Lung (tissue), 17 donors: ENCODE measurements at places on chromosomes 2 and 18. TPM values are rescaled to one million over a fixed set of nuclear protein-coding genes. Genes with fewer than 3 reads are reported as not detected.

DNA sequence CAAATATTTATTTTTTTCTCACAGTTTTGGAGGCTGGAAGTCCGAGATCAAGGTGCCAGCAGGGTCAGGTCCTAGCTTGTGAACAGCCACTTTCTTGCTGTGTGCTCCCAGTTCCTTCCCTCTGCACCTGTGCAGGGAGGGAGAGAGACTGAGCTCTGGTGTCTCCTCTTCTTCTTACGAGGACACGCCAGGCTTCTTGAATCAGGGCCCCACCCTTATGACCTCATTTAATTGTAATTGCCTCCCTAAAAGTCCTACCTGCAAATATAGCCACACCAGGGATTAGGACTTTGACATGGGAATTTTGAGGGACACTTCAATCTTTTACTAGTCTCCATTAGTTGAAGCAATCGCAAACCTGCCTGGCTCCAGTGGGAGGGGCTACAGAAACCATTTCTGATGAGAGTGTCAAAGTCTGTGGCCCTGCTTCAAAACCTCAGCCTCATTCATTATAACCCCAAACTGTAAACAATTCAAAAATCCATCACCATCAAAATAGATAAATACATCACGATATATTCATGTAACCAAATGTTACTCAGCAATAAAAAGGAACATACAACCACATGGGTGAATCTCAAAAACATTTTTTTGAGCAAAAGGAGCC is 18.2 kb upstream of the SEH1L start:
- no peak for DNase-seq

Gene CNTNAP5
- 0.06 TPM for total RNA-seq

DNA sequence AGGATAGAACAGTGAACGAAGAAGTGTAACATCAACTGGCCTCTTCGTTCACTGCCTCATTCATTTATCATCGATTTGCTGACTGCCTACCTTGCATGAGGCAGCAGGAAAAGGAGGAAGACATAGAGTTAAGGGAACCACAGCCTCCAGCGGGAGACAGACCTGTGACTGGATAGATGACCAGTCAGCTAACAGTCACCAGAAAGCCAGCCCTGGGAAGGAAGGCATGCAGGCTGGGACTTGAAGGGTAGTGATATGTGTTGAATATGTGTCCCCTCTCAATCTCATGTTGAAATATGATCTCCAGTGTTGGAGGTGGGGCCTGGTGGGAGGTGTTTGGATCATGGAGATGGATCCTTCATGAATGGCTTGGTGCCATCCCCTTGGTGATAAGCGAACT is 58.3 kb downstream of the CTIF start:
- DNase-seq: no peak

DNA sequence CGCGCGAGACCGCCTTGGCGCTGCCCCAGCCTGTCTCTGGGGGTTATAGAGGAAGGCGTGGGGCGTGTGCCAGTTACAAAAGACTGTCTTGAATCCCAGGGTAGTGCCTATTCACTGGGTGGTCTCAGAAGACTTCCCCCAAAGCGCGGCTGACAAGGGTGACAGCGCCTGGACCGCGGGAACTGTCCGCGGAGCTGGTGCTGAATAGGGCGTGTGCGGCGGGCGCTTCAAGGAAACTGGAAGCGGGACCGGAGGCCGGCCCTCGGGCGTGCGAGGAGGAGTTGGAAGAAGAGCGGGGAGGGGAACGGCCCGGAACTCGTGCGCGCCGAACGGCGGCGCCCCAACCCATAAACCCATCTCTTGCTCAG is 2.3 kb downstream of the EGR4 start:
- DNase-seq: peak; percentile 82

DNA sequence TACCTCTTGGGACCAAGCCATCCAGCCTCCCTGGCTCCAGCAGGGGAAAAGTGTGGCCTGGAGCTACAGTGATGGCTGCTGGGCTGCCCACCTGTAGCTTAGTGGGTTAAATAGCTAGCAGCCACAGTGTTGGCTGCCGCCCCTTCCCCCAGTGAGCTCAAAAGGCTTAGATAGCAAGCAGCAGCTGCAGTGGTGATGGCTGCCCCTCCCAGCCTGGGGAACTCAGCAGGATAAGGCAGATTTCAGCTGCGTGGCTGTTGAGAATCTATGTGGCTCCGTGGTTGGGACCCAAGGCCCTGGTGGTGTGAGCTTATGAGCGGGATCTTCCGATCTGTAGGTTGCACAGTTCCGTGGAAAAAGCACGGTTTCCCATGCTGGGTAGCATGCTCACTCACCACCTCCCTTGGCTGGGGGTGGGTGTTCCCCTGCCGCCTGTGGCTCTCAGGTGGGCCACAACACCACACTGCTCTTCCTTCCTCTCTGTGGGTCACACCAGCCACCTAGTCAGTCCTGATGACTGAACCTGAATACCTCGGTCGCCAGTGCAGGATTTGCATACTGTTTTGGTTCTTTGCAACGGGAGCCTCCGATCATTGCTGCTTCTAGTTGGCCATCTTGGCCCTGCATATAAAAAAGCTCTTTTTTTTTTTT is 946.5 kb upstream of the FAM98A start:
- DNase-seq: no peak

Gene FBXO36
- total RNA-seq: 9.3 TPM

Gene LRP2
- 39.5 TPM for total RNA-seq

- DNase-seq: no peak
These were observed 49.9 kb upstream of the PNPT1 start for GRCh38 chr2:55743583-55743982.

GRCh38 chr2:175490360-175490791 is 308.9 kb upstream of the ATP5MC3 start:
- peak; percentile 38 for DNase-seq

DNA sequence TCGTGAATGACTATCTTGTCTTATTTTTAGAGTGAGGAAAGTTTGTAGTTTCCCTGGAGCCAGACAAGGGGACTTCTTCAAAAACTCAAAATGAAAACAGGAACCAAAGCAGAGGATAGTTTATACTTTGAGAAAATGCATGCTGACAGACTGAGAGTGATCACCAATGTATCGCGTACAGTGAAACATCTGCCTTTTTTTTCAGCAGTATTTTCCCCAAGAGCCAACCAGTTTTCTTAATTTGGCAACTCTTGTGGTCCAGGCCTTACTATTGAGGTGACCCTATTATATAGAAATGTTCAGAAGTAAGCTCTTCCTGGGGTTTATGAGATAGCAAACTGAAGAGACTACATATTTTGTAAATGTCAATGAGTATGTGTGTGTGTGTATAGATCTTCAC is 153.7 kb upstream of the VRK2 start:
- DNase-seq: no peak

- DNase-seq: no peak
These were observed 716.5 kb upstream of the RAB6C start for GRCh38 chr2:129262934-129263333.

GRCh38 chr18:35938158-35938557 is 34.3 kb upstream of the RMP24 start:
- peak; percentile 39 for DNase-seq

DNA sequence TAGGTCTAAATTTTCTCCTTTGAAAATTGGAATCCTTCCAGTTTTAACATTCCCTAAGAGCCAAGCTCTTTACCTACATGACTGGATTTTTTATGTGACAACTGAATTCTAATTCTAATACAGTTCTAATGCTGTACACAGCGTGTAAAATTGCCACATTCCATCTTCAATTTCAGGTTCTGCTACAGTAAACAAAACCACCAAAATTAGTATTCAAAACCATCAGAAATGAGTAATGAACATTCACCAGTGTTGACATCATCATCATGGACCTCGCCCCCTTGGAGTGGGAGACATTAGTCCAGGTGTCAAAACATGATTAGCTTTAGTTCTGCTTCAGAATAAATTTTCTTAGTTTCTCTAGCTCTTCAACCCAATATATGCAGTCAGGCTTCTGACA is 133.6 kb downstream of the MBD2 start:
- DNase-seq: no peak

DNA sequence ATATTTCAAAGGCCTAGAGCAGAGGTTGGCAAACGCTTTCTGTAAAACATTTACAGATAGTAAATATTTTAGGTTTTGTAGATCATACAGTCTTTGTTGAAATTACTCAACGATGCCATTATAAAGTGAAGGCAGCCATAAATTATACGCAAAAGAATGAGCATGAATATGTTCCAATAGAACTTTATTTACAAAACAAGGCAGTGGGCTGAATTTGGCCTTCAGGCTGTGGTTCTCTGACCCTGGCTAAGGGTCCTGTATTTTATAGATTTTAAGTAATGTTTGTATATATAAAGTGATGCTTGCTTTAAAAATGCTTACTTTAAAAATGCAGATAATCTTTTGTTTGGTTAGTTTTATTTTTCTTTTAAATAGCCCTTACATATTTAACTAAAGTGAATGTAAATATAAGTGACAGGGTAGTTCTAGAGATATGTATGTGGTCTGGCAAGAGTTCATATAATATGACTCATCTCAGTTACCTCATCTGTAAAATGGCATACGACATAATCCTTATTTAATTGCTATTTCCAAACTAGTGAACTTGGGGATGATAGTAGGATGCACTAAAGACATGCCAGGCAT is 51.7 kb upstream of the ATP5MC3 start:
- DNase-seq: peak; percentile 41

Gene LYPD1
- total RNA-seq: 0.28 TPM

DNA sequence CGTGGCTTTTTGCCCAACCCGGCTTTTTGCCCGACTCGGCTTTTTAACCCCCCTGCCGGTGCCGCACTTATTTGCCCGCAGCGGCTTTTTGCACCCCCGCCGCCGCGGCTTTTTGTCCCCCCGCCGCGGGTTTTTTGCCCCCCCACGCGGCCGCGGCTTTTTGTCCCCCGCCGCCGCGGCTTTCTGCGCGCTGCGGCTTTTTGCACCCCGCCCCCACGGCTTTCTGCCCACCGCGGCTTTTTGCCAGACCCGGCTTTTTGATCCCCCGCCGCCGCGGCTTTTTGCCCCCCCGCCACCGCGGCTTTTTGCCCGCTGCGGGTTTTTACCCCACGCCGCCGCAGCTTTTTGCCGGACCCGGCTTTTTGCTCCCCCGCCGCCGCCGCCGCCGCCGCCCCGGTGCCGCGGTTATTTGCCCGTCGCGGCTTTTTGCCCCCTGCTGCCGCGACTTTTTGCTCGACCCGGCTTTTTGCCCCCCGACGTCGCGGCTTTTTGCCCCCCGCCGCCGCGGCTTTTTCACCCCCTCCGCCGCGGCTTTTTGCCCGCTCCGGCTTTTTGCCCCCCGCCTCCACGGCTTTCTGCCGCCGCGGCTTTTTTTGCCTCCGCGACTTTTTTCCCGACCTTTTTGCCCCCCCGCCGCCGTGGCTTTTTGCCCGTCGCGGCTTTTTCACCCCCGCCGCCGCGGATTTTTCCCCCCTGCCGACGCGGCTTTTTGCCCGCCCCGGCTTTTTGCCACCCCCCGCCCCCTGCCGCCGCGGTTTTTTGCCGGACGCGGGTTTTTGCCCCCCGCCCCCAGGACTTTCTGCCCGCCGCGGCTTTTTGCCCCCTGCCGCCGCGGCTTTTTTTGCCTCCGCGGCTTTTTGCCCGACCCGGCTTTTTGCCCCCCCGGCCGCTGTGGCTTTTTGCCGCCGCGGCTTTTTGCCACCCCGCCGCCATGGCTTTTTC is 2786.5 kb downstream of the RPIA start:
- peak; percentile 86 for DNase-seq

Gene RTTN
- total RNA-seq: 50.8 TPM

Gene TGFA
- total RNA-seq: 1.9 TPM

GRCh38 chr2:227827143-227827542 is 13.5 kb downstream of the CCL20 start:
- no peak for DNase-seq

Gene SPATA3
- not detected for total RNA-seq

GRCh38 chr18:23301972-23302371 is 151.1 kb upstream of the RIOK3 start:
- DNase-seq: no peak

DNA sequence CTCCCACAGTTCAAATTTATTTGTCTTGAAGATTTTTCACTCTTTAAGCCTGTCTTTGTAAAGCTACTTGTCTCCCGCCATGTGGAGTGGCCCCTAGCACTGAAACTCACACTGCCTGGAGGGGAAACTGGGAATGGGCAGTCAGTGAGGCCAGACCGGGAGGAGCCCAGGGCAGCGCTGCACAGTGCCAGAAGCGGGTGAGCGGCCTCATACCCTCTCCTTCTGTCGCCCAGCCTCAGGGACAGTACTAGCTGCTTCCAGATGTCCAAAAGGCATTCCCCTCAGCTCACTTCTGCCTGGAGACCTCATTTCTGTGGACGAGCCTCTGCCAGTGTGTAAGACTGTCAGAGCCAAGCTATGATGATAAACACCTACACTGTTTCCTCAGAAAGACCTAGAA is 79.9 kb downstream of the SEPTIN10 start:
- no peak for DNase-seq

GRCh38 chr18:55236150-55236931 is 277.1 kb upstream of the CCDC68 start:
- DNase-seq: no peak

Gene GCG
- total RNA-seq: not detected

DNA sequence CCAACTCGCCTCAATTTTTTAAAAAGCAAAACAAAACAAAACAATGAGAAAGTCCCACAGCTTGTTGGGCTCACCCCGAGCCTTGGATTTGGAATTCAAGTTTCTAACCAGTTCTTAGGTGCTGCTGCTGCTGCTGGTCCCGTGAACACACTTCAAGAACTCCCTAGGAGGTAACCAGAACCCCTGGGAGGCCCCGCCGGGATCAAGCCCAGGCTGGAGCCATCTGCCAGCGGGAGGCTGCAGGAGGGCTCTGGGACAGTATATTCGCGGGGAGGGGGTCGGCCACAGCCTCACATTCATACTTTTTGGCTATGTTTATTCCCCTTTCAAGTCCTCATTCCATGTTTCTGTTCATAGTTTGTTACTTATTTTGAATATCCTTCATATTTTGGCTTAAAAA is 223.4 kb downstream of the TFCP2L1 start:
- no peak for DNase-seq

DNA sequence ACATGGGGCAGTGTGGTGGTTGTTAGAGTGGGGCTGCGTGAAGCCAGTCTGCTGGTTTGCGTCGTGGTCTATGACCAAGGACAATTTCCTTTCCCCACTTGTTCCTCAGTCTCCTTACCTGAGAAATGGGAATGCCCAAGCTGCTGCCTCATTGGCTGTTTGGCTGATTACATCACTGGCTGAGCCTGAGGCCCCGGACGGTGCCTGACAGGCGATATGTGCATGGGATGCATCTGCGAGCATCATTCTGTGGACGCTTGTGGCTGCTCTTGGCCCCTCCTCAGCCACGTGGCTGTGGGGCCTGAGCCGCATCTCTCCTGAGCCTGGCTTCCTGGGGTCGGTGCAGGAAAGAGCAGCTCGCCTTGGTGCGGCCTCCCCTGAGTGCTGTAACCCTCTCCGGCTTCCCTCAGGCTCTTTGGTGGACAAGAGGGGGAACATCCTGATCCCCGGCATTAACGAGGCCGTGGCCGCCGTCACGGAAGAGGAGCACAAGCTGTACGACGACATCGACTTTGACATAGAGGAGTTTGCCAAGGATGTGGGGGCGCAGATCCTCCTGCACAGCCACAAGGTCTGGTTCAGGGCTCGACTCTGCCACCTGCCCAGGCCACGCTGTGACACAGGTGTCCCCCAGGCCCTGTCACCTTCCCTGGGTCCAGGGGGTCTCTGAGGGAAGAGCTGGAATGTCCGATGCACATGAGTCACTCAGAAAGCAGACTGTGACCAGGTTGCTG is 17.2 kb downstream of the CNDP2 start:
- no peak for DNase-seq

Gene G6PC2
- total RNA-seq: not detected
